ENCODE measurements at places on chromosomes 7 and 10.
A peak's percentile ranks its signal among the peaks of the same experiment; 100 is the strongest.

DNA sequence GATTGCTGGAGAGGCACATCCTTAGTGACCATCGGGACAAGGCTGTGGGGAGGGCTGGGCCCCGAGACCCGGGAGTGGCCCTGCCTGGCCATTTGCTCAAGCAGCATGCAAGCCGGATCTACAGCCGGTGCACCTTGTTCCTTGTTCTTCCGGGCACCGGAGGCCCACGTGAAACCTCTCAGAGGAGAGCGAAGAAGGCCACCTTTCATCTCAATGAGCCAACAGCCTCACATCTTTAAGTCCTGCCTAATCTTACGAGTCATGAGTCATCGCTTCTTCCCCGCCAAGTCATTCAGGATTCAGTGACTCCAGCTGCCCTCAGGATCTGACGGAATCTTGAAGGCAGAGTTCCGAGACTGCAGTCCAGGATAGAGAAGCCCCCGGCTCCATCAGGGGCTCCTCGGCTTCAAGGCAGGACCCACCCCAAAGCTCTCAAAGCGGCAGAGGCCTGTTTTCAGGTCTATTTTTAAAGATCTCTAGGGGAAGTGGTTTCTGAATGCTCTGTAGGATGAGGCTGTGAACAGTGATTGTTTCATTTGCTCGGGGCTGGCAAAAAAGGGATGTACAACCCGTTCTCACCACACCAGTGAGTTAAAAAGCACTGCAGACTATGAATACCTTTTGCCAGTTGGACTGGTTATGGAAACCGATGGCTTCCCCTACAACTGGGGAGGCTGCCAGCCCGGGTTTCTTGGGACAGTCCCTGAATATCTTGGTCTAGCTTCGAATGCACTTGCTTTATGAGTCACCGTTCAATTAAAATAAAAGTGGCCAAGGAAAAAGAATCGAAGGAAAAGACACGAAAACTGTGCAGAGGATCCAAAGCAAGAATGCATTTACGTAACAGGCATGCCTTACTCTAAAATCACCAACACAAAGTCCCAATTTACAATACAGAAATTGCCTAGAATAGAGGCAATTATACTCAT lies 57.2 kb upstream of the ECHDC3 start:
- DNase-seq = peak; percentile 86

DNA sequence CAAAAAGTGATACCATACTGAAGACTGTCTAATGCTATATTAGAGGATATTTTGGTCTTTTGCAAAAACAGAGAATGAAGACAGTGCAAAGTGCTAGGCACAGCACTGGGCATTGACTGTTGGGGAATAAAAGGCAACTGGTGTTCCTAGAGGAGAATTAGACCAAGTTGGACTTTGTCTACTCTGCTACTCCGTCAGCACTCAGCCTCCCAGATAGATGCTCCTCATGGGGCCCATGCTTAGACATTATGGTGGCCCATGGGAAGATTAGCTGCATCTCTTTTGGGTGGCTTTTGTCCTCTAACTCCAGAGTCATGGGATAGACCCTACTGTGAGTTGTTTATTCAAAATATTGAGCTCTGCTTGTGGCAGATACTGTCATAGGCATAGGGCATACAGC lies 113.5 kb downstream of the RBM20 start:
- no peak for DNase-seq

DNA sequence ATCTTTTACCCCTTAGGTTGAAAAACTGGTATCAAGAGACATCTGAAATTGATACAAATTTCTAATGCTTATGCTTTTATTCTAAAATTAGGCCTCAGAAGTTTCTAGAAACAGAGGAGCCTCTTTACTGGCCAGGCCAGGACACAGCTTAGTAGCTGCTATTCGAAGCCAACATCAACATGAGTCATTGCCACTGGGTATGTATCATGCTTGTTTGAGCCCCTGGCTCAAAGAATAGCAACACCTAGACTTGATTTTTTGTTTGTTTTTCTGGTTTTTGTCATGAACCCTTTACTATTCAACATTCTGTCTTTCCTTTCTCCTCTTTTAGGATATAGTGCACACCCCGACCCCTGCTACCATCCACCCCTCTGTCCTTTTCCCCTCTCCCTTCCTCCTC lies 90.9 kb upstream of the STK17A start:
- DNase-seq = no peak

GRCh38 chr7:117019786-117020590 lies 66.7 kb downstream of the ST7 start:
- peak; percentile 51 for DNase-seq

GRCh38 chr7:155487509-155488482 lies 29.9 kb downstream of the EN2 start:
- no peak for DNase-seq

DNA sequence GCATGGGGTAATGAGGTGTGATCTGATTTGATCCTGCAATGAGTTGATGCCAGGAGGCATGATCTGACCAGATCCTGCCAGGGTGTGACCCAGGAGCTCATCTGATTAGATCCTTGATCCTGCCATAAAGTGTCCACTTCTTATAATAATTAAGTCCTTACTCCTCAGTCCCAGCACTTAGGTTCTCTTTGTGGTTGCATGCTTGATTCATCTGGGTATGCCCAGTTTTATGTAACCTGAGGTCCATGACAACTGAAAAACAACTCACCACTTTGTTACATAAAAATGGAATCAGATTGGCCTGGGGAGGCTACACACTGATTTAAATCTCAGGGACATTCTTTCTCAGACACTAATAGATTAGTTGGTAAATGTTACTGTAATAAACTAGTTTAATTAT lies 19.1 kb downstream of the ACADSB start:
- DNase-seq = no peak

DNA sequence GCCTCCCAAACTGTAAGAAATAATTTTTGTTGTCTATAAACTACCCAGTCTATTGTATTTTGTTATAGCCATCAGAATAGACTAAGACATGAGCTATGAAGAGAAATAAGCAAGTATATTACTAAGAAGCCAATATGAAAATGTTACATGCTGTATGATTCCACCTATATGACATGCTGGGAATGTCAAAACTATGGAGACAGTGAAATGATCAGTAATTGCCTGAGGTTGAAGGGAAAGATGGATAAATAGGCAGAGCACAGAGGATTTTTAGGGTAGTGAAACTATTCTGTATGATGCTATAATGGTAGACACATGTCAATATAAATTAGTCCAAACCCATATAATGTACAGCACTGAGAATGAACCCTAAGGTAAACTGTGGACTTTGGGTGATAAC lies 261.3 kb upstream of the PCDH15 start:
- no peak for DNase-seq

DNA sequence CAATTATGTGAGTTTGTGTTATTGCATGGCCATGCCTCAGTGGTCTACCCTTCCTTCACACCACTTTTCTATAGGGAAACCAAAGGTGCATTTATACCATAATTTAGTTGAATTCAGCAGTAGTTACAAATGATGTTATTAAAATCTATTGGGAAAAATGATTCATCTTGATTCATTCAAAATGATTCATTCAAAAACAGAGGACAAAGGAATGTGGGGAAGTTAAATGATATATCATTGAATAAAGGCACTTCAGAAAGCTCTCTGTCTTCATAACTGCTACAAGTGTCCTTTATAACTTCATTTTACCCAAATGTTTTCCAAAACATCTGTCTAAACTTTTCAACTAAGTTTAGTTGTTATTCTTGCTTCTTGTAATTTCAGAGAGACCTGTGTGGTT lies 722.9 kb downstream of the GRM8 start:
- DNase-seq = no peak

DNA sequence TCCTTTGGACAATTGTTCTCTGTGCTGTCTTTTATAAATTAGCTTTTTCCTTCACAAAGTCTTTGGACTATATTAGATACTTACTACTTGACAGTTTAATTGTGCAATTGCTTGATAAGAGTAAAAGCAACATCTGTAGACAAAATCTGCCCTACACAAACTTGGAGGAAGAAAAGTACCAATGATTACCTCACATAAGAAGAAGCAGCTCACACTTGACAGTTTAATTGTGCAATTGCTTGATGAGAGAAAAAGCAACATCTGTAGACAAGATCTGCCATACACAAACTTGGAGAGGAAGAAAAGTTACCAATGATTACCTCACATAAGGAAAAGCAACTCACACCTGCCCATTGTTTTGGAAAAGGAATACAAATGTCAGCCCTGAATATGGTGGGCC lies 17.1 kb upstream of the SCIN start:
- no peak for DNase-seq

- DNase-seq = peak; percentile 69
Observed at GRCh38 chr7:106041140-106041717, 70.9 kb downstream of the SYPL1 start.

GRCh38 chr10:116796469-116796868 lies 52.8 kb upstream of the ENO4 start:
- no peak for DNase-seq

- DNase-seq = no peak
Observed at GRCh38 chr10:85642421-85643170, 724.0 kb downstream of the GRID1 start.

DNA sequence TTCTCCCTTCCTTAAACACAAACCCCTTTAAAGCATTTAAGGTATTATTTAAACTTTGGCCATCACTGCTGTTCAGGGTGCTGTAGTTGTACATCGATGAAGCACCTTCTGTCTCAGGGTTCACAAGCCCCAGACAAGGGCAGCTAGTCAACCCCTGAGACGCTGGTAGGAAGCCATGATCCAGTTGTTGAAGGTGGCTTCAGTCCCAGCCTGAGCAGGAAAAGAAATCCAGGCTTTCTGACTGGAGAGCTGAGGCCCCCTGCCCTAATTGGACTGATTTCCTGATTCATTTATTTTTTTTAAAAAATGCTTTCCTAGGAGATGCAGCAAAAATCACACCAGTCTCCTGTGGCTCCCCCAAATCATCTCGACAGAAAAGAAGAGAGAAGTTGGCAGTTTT lies 15.8 kb downstream of the CPA1 start:
- no peak for DNase-seq

- no peak for DNase-seq
Observed at GRCh38 chr10:6654571-6654970, 74.5 kb upstream of the PRKCQ start.

DNA sequence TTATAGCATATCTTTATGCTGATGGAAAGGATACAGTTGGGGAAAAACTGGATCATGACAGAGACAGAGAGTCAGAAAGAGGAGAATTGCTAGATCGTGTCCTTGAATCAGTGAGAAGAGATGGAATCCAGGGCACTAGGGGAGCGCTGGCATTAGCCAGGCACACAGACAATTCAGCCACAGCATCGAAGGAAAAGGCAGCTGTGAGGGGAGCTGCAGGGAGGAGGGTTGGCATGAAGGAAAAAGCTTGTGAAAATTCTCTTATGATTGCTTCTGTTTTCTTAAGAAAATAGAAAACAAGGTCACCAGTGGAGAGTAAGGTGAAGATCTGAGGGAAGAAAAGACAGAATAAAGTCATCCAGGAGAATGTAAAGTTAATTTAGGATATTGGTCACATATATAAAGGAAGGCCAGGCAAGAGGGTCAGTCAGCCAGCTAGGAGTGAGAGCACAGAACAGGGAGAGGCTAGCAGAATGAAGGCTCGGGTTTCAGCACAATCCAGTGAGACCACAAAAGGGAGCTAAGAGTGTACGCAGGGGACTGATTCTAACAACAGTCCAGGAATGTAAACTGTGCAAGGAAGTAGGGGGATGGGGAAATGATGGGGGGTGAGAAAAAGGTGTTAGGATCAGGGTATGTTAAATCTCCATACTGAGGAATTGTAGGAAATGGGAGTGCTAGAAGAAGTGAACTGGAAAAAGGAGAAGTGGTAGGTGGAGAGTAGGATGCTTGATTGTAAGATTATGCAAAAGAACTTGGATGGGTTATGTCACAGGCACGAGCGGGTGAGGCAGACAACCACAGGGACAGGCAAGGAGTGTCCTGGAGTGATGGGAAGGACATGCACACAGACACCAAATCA lies 112.0 kb downstream of the RNF32 start:
- no peak for DNase-seq

DNA sequence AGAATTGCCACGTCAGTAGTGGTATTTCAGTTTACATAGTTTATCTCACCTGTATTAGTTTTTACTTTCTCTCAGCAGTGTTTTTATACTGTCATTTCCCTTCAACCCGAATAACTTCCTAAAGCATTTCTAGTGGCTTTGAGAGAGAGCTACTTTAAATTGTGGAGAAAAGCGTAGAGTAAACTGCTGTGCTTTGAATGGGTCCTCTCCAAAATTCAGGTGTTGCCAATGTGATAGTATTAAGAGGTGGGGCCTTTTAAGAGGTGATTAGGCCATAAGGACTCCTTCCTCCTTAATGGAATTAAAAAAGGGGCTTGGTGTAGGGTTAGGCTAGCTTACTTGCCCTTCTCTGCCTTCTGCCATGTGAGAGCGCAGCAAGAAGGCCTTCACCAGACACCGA lies 98.4 kb downstream of the LCOR start:
- no peak for DNase-seq

GRCh38 chr10:21441625-21442024 lies 83.9 kb downstream of the SKIDA1 start:
- DNase-seq = no peak

DNA sequence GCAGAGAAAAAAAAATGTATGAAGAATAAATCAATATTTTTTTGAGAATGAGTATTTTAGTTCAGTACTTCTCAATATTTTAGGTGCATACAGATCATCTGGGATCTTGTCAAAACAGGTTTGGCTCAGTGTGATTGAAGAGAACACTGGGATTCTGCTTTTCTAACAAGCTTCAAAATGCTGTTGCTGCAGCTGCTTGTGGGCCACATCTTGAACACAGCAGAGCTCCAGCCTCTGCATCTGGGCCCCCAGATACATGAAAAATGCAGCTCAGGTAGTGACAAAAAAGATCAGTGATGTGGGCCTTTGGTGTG lies 1177.1 kb upstream of the C7orf33 start:
- no peak for DNase-seq

DNA sequence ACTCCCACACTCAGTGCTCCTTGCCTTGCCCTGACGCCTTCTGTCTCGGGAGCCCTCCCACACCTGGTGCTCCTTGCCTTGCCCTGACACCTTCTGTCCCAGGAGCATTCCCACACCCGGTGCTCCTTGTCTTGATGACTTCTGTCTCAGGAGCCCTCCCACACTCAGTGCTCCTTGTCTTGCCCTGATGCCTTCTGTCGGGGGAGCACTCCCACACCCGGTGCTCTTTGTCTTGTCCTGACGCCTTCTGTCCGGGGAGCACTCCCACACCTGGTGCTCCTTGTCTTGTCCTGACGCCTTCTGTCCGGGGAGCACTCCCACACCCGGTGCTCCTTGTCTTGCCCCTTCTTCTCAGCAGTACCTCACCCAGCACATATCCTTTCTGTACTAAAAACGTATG lies 207.2 kb upstream of the ADARB2 start:
- no peak for DNase-seq
